ENCODE measurements at places on chromosomes 4 and X.

- DNase-seq: no peak
These were observed 616.4 kb upstream of the NDST4 start for GRCh38 chr4:115729739-115730266.

GRCh38 chrX:40168480-40169011, 70.8 kb upstream of the BCOR start:
- DNase-seq: no peak

DNA sequence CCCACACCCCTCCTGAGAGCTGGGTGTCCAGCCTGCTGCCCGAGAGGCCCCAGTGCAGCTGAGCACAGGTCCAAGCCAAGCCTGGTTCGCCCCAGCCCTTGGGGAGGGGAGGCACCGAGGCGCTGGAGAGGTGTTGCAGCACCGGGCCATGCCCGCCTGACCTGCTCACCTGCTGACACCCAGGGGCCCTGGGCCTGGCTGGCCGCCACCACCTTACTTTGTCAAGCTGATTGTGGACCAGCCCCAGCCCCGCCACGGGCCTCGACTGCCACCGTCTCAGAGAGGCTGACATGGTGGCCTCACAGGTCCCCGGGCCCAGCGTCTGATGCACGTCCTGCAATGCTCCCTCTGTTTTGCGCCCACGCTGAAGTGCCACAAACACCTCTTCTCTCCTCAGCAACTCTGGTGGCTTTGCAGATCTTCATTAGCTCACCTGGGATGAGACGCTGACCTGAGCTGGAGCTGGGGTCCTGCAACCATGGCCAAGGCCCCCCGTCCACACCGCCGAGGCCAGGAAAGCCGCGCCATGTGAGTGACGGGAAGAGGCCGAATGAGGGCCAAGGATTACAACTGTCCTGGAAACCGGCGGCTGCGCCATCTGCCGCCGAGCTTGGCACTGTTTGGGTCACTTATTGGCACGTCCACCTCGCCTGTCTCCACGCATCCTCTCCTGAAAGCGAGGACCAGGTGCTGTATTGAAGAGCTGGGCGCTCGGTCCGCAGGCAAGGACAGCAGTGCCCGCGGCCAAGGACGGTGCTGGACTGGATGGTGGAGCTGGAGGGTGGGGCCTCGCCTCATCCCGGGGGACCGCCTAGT, 7.6 kb downstream of the CPLX1 start:
- no peak for DNase-seq

DNA sequence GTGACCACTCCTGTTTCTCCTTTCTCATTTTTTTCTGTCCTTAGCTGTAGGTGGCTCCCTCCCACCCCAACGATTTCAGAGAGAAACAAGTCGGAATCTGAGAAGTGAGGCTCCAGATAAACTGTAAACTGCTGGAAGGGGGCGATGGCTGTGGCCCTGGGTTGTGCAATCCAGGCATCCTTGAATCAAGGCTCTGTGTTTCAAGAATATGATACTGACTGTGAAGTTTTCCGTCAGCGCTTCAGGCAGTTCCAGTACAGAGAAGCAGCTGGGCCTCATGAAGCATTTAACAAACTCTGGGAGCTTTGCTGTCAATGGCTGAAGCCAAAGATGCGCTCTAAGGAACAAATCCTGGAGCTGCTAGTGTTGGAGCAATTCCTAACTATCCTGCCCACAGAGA, 37.7 kb downstream of the ETDC start:
- DNase-seq: no peak

Measured in NCI-H774 (cell line).